OCI-M1 (cell line): ENCODE measurements at places on chromosomes 12 and 14.

GRCh38 chr14:98919434-98919833, 352.6 kb downstream of the BCL11B start:
- no peak for DNase-seq

DNA sequence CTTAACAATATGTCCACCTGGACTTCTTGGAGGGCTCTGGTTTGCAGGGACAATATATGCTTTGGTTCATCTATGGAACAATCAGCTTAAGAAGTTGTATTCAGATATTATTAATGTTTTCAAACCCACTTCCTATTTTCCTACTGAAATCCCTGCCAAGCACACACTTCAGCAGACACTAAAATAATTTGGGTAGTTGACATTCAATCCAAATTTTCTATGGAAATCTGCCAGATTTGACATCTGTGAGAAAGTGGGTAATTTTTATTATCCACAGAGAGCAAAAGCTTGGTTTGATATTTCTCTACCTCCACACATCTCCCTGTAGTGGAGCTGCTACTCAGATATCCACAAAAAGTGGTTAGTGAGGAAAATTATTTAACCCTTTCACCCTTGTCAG, 378.8 kb upstream of the SOX5 start:
- no peak for DNase-seq

- no peak for DNase-seq
Measured at GRCh38 chr12:116837097-116837496, 44.1 kb downstream of the HRK start.

DNA sequence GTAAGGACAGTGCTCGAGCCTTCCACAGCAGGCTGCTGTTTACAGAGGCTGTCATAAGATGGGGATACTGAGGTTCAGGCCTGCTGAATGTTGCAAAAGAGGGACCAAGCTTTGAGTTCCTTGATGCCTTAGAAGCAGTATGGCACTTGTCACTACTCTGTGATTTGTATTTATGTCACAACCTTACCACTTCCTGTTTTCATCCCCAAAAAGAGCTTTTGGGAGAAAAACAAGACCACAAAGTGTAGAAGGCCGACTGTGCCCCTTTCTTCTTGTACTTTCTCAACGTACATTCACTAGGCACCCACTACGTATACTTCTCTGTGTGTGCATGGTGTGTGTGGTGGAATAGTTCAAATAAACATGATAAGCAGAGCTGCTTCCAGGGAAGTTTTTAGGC, 90.1 kb downstream of the DRAM1 start:
- DNase-seq, result peak; percentile 34

GRCh38 chr14:72476657-72477499, 417.0 kb downstream of the DPF3 start:
- peak; percentile 20 for DNase-seq

GRCh38 chr12:60874091-60874490, 1278.3 kb downstream of the SLC16A7 start:
- DNase-seq, result no peak

DNA sequence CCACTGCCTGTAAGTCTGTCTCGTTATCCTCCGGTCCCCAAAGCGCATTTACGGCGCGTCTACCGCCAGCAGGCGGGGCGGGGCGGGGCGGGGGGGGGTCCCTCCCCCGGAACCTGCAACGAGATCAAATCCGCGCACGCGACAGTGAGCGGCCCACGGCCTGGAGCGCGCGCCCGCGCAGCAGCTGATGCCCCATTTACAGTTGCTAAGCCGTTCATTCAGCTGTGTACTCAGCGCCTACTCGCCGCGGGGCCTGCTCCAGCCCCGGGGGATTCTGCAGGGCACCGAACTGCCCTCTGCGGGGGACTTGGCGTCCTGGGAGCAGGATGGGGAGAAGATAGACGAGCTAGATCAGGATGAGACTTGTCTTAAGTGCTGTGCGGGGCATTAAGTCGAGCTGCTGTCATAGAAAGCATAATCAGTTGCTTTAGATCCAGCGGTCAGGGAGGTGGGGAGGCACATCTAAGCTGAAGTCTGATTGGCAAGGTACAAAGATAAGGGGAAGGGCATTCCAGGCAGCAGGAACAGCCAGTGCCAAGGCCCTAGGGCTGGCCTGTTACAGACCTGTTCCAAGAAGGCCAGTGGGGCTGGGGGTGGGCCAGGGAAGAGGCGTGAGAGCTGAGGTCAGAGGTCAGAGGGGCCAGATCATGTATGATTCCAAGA, 1.4 kb upstream of the CCDC85C start:
- peak; percentile 84 for DNase-seq

DNA sequence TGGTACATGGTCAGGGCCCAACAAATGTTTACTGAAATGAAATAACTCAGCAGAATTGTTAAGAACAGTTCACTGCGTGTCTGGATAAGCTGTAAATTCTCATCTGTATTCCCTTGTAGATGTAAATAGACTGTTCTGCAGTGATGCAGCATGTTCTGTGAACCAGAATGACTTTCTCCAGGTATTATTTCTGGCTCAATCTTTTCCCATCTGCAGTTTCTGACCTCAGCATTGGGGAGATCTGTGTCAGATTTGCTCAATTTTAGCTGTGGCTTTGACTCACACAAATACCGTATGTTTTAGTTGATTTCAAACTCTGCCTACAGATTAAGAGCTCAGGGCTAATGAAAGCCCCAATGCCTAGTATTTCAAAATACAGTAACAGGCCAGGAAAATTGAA, 49.2 kb upstream of the DICER1 start:
- no peak for DNase-seq

DNA sequence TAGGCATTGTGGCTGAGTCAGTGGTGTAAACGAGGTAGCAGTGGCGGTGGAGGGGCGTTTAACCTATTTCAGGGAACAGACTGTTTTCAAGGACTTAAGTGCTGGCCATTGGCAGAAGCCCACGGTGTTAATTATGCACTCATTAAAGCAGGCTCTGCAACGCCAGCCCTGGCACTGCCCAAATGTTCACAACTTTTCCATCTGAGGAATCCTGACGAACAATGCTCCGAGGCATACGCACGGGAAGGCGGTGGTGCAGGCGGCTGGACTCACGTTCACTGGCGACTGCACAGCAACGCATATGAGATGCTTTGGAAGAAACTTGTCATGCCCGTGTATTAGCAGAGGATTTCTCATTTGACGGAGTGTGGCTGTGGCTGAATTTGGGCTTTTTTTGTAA, 70.6 kb upstream of the SLC24A4 start:
- DNase-seq, result no peak

DNA sequence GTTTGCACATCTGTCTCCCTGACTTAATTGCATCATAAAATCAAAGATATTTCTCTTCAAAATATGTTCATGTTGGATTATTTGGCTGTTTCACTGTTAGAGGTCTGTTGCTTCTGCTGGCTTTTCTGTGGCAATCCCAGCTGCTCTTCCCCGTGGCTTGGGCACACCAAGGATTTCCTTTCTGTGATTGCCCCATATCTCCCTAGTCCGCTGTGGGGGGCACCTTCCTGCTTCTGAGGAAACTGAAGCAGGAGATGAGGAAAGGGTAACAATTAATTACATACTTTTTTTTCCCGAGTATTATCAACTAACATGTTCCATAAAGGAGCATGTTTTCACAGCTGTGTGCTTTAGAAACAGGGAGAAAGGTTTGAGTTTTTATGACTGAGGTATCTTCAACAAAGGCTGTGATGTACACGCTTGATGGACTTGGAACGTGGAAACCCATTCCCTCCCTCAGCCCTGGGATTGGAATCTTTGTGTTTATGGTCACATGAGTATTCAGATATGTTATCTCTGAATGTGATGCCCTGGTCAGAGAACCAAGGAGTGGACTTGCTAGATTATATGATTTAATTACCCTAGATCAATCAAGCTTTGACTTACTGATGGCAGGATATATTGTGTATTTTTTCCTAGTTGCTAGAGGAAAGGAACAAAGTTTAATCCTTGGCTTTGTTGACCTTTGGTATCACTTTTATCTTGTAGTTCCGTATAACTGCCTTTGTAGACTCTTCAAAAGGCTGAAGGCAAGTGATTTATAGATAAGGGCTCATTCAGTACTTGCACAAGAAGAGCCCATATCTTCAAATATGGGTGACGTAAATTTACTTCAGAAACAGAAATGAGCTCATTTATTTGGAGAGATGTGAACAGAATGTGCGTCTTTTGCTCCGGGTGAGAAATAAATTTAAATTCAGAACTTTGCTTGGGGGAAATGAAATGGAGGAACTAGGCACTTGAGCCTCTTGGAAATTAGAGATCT, 46.7 kb downstream of the BORCS5 start:
- peak; percentile 74 for DNase-seq

DNA sequence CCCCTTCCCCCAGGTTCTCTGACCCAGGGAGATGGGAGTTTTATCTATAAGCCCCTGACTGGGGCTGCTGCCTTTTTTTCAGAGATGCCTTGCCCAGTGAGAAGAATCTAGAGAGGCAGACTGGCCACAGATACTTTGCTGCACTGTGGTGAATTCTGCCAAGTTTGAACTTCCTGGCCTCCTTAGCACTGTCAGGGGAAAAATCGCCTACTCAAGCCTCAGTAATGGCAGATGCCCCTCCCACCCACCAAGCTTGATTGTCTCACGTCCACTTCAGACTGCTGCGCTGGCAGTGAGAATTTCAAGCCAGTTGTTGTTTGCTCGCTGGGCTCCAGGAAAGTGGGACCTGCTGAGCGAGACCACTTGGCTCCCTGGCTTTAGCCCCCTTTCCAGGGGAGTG, 31.7 kb downstream of the KLRK1 start:
- DNase-seq, result no peak

DNA sequence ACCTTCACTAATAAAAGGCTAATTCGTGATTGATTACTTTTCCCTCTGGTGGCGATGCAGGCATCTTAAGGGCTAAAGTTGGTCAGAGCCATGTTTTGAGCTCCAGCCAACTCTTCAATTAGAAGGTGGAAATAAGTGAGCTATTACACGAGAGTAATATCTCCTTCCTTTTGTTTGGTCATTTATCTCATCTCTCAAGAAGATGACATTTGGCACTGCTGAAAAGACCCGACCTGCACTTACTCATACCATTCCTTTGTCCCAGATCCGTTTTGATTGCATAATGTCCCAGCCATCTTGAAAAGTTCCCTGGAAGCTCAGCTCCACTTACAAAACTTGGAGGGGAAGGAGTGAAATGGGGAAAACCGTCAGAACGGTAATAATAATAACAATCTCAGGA, 316.2 kb downstream of the VRK1 start:
- DNase-seq, result no peak

DNA sequence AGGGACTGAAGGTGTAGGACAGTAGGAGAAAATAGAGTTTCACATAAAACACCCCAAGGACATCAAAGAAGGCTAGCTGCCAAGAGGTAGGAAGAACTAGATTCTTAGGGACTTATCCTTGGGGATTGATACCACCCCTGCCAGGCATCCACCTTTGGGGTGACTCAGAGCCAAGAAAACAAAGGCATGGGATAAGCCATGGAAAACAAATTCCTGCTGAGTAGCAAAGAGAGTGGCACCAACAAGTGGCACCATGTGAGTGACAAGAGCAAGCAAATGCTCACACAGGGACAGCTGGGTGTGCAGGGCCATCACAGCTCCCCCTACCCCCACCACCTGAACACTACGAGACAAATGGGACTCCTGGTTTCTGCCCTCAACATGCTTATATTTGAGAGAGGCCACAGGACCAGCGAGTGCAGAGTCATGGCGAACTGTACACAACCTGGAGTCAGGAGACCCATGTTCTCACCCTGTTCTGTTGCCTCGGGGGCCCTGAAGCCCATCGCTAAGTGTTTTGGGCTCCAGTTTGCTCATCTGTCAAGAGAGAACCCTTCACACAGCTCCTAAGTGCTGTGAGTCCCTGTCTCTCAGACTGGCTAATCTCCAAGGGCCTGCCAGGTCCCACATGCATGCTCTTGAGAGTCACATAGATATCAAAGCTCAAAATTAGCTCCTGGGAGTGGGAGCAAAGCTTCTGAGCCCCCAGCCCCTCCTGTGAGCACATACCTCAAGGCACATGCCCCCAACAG, 91.9 kb downstream of the DPF3 start:
- DNase-seq, result no peak

DNA sequence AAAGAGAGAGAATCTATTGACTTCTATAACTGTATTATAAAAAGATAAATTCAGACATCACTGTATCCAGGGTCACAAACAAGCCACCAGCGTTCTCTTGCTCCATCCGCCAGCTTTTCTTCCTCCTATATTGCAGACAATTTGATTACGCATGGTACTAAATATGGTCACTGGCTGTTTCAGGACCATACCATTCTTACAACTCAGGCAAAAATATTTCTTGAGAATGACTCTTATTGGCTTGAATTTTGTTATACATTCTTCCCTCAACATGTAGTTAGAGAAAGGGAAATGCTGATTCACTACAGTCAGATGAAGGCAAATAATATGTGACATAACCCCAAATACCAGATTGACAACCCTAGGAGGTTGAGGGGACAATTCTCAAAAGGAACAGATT, 101.3 kb downstream of the SLC6A15 start:
- DNase-seq, result no peak

- no peak for DNase-seq
Measured at GRCh38 chr14:55500219-55500701, 59.8 kb upstream of the TBPL2 start.

GRCh38 chr12:69254046-69254445, 14.7 kb downstream of the CPSF6 start:
- DNase-seq, result peak; percentile 82

GRCh38 chr12:810671-811415, 58.5 kb downstream of the WNK1 start:
- DNase-seq, result no peak

- DNase-seq, result peak; percentile 60
Measured at GRCh38 chr12:6914246-6914946, at the start of gene ENO2. TSS of gene ENO2 (plus strand) at chr12:6914580. CDS start at chr12:6915833, 1,253 bp downstream.

DNA sequence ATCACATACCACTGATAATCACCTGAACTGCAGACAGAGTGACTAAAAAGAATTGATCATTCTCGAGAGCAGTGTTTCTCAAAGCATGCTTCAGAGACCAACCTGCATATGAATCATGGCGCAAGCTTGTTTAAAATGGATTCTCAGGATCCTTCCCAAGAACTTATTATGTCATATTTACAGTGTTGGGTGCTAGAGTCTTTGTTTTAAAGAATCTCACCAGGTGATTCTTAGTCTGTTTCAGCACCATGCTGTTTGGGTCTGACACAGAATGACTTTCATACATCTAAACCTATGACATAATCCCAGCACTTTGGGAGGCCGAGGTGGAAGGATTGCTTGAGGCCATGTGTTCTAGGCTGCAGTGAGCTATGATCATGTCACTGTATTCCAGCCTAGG, 31.3 kb upstream of the SSPN start:
- no peak for DNase-seq

- DNase-seq, result no peak
Measured at GRCh38 chr14:51871846-51872245, 11.4 kb downstream of the GNG2 start.

GRCh38 chr12:122955156-122955555, 11.1 kb downstream of the ABCB9 start:
- DNase-seq, result no peak

- no peak for DNase-seq
Measured at GRCh38 chr14:47022721-47023120, 371.1 kb upstream of the RPL10L start.

GRCh38 chr14:52327374-52328226, 13.5 kb downstream of the PTGER2 start:
- no peak for DNase-seq
